ENCODE measurements at places on chromosomes 7 and 10. TPM values are rescaled to one million over a fixed set of nuclear protein-coding genes. Genes with fewer than 3 reads are reported as not detected.

DNA sequence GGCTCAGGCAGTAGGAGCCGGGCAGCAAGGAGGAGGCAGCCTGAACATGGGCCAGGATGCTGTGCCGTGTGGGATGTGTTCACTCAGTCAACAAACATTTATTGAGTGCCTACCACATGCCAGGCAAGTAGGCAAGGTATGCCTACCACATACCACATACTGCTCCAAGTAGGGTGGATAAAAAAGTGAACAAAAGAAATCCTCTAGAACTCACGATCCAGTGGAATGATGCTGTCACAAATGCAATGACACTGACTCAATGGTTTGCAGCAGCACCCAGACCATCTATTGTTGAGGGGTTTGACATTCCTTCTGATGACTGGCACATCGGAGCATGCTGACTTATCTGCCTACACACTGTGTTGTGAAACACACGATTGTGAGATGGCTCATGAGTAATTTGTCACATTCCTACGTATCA is 413.5 kb downstream of the NRG3 start:
- peak; percentile 81 for DNase-seq

- DNase-seq: no peak
These were observed 50.1 kb downstream of the ADARB2 start for GRCh38 chr10:1687190-1687589.

- DNase-seq: peak; percentile 73
These were observed at the start of gene NFKB2 for GRCh38 chr10:102395400-102396316. TSS of gene NFKB2 (plus strand) at chr10:102395705. CDS start at chr10:102395960, 255 bp downstream.

GRCh38 chr7:1725766-1726630 is 55.9 kb downstream of the ELFN1 start:
- DNase-seq: no peak

DNA sequence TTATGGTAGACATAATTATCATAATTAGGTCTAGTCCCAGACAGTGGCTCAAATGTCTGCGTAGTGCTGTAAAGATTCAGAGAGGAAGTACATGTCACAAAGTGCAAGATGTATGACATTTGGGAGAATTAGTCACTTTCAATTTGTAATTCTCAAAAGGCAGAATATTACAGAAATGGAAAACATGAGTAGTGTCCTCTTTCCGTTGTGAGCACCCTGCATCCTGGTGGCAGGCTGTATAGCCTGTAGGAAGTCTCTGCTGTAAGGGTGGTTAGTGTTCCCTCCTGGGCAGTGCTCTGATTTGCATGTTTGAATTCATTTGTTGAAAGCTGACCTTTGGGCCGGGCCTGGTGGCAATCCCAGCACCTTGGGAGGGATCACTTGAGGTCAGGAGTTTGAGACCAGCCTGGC is 17.0 kb downstream of the CDK14 start:
- DNase-seq: no peak

GRCh38 chr7:24018331-24018730 is 265.7 kb upstream of the NPY start:
- DNase-seq: no peak

DNA sequence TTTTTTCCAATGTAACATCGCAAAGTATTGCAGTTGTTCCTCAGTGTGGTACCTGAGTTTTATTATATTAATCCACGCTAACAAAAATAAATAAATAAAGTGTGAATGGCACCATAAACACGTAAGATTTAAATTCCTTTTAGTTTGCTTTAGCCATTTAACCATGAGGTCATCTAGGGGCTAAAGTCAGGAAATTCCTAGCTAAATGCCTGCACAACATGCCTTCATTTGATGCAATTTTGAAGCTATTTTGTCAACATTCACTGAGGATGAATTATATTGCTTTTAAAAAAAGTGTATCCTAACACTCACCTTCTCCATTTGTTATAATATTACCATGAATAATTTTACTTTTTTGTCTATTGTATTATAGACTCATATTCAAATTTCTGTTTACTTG is 714.4 kb downstream of the GATA3 start:
- DNase-seq: no peak

- DNase-seq: no peak
These were observed 9.8 kb upstream of the GIMAP2 start for GRCh38 chr7:150675714-150676113.

GRCh38 chr7:80635533-80635932 is 2.9 kb upstream of the CD36 start:
- no peak for DNase-seq

GRCh38 chr7:121953601-121954000 is 80.6 kb downstream of the PTPRZ1 start:
- peak; percentile 26 for DNase-seq

- DNase-seq: peak; percentile 95
These were observed 79.9 kb upstream of the RHEB start for GRCh38 chr7:151599401-151600227.

DNA sequence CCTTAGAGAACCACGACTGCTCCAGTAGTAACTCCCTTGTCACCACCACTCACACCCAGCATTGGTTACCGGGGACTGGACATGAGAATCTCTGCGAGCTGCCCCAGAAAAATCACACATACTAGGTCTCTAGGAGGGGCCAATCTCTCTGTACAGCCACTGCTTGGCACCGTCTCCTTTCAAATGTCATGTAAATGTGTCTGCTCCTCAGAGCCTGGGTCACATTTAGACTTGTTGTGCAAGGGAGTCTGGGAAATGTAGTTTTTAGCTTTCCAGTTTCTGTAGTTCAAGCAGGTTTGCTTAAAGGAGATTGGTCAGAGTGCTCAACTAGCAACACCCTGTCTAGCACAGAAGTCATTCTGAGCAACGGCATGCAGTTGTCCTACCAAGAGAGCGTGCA is 60.0 kb downstream of the CHN2 start:
- DNase-seq: no peak

GRCh38 chr7:2461268-2462026 is 14.8 kb downstream of the GRIFIN start:
- DNase-seq: no peak

DNA sequence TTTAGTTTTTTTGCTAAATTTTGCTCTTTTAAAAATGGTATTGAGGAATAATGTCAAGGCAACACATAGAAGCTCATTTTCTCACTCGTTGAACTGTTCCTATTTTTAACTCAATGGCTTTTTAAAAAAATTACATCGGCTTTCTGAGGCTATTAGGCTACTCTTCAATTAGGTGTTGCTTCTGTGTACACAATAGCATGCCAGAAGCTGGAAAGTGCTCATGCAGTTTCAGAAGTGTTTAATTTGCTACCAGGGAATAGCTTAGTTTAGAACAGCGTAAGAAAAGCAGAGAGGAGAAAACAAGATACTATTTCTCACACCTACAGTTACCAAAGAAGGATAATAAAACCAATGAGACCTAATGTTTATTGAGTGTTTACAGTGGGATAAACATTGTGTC is 157.4 kb downstream of the NXPH1 start:
- DNase-seq: no peak

- no peak for DNase-seq
These were observed 1.5 kb downstream of the MDFIC start for GRCh38 chr7:114923403-114923713.

- DNase-seq: no peak
These were observed 38.7 kb downstream of the KCNH2 start for GRCh38 chr7:150939466-150939865.

GRCh38 chr10:121708728-121709674 is 110.8 kb upstream of the FGFR2 start:
- DNase-seq: no peak

GRCh38 chr10:30840395-30841050 is 191.1 kb downstream of the ZNF438 start:
- no peak for DNase-seq

GRCh38 chr10:14172336-14172950 is 158.3 kb downstream of the FRMD4A start:
- DNase-seq: no peak

- DNase-seq: peak; percentile 96
These were observed 6.0 kb upstream of the SMNDC1 start for GRCh38 chr10:110310741-110311140.

DNA sequence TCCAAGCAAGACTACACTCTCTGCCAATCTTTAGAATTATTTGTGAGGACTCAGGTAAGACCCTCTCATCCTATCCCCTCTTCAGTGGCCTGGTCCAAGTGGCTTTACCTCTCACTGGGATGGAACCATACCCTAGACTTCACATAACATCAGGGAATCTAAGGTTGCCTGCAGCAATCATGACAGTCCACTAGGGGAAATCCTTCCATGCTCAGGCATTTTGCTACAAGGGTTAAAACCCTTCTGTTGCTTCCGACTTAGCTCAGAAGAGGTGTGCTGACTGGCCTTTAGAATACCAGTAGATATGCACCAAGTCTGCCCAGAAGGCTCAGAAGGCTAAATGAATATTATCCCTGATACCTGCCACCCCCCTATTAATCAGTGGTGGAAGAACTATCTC is 24.9 kb upstream of the NPS start:
- DNase-seq: no peak

DNA sequence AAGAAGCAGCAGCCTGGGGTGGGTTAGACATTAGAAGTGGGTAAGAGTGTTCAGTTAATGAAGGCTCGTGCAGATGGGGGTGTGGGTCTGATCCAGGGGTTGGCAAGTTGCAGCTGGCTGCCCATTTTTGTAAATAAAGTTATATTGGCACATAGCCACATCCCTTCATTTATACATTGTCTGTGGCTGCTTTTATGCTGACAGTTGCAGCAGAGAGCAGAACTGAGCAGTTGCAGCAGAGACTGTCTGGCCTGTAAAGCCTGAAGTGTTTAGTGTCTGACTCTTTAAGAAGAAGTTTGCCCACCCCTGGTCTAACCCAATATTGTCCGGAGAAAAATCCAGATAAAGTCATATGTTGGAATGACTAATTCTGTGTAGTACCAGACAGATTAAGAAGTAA is 38.1 kb downstream of the GLRX3 start:
- no peak for DNase-seq

- DNase-seq: no peak
These were observed 151.2 kb downstream of the PLXNA4 start for GRCh38 chr7:132424821-132425724.

GRCh38 chr7:74262639-74263398 is 8.6 kb upstream of the RFC2 start:
- no peak for DNase-seq

CFTR gene
- total RNA-seq: not detected

SHH gene
- total RNA-seq: not detected

LZTS2 gene
- 62.1 TPM for total RNA-seq

FAM200A gene
- 8.9 TPM for total RNA-seq

CALML3 gene
- not detected for total RNA-seq

TMEM229A gene
- total RNA-seq: not detected

SFMBT2 gene
- total RNA-seq: 1.9 TPM

WDR37 gene
- 15.4 TPM for total RNA-seq

SPDYE16 gene
- not detected for total RNA-seq

WASHC2A gene
- 21.1 TPM for total RNA-seq

OPALIN gene
- not detected for total RNA-seq

ARHGEF35 gene
- total RNA-seq: not detected

PITX3 gene
- total RNA-seq: not detected

OR6V1 gene
- total RNA-seq: not detected

ANKRD30A gene
- total RNA-seq: not detected

All from HT1080 (cell line).